ENCODE measurements at places on chromosomes 5 and 9.

GRCh38 chr5:43619911-43620310 lies 16.9 kb downstream of the NNT start:
- DNase-seq = no peak

GRCh38 chr5:60447488-60447920 lies 252.5 kb downstream of the DEPDC1B start:
- no peak for DNase-seq

DNA sequence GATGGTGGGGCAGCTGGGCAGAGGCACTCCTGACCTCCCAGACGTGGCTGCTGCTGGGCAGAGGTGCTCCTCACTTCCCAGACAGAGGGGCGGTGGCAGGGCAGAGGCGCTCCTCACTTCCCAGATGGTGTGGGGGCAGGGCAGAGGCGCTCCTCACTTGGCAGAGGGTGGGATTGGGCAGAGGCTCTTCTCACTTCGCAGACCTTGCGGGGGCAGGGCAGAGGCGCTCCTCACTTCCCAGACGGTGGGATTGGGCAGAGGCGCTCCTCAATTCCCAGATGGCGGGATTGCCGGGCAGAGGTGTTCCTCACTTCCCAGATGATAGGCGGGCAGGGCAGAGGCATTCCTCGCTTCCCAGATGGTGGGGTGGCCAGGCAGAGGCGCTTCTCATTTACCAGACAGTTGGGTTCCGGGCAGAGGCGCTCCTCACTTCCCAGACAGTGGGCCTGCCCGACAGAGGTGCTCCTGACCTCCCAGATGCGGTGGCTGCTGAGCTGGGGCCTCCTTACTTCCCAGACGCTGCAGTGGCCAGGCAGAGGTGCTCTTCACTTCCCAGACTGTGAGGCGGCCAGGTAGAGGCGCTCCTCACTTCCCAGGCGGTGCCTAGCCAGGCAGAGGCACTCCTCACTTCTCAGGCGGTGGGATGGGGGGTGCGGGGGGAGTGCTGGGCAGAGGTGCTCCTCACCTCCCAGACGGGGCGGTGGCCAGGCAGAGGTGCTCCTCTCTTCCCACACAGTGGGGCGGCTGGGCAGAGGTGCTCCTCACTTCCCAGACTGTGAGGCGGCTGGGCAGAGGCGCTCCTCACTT lies 25.3 kb upstream of the SPATA31E1 start:
- DNase-seq = no peak

DNA sequence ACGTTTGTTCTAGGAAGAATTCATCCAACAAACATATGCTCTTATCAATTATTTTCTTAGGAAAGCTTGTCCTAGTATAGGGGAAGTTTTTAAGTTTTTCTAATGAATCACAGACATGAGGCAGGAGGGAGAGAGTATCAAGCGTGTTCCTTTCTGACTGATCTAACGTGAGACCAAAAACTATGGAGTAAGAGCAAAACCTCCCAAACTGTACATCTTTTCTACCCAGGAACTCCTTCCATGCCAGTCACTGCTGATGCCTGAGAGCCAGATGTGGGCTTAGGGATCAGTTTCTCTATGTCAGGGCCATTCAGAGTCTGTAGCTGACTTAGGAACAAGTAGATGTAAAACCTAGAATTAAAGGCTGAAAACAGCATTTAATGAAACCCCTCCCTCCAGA lies 51.7 kb upstream of the NFIB start:
- no peak for DNase-seq

GRCh38 chr5:127988146-127988760 lies 95.3 kb upstream of the SLC12A2 start:
- DNase-seq = no peak

DNA sequence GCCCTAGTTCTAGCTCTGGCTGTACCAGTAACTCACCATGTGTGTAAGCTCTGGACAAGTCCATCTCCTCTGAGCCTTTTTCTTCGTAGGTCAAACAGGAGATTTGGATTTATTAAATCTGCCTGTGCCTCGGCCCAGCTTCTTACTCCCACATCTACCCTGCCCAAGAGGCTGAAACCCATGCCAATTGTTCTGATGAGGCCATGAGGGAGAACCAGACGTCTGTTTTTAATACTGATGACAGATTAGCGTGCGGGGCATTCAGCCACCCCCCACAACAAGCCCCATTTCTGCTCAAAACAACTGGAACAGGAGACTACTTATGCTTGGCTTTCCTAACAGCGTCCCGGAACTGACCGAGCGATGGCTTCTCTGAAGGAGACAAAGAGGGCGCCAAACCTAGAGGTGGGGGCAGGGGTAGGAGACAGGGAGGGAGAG lies 81.2 kb upstream of the TRIM32 start:
- no peak for DNase-seq

DNA sequence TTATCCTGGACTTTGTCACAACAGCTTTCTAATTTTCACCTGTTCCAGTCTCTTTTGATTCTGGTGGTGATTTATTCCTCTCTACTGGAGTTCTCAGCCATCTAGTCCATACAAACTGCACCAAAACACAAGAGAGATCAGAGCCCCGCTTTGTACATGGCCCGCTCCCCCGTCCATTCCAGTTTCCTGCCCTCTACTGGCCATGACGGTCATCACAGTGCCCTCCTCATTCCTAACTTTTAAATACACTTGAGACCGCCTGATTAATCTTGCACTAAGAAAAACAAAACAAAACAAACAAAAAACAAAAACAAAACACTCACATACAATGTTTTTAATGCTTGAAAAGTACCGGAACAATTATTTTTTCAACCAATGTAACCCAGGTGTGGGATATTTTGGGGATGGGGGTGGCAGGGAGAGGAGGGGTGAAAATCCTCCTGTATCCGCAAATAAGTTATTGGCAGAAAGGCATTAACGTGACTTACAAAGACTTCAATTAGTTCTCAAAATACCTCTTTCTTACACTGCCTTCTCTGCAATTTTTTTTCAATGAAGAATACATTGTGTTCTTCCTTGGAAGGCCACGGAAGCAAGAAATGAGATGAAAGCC lies 84.8 kb upstream of the PAM start:
- no peak for DNase-seq

- peak; percentile 66 for DNase-seq
Measured at GRCh38 chr9:133210202-133210532, 1.1 kb upstream of the OBP2B start.

- DNase-seq = no peak
Measured at GRCh38 chr5:125085797-125086505, 339.5 kb upstream of the ZNF608 start.

- no peak for DNase-seq
Measured at GRCh38 chr9:7042124-7042523, 284.4 kb downstream of the KDM4C start.

GRCh38 chr9:69122082-69122548 lies 52.0 kb upstream of the TJP2 start:
- DNase-seq = peak; percentile 62

Data from breast epithelium (tissue), 4 donors.